Lung (tissue), 17 donors: ENCODE measurements at places on chromosomes 7 and 10. TPM values are rescaled to one million over a fixed set of nuclear protein-coding genes. Genes with fewer than 3 reads are reported as not detected.

The SYPL1 gene
- 114 TPM for total RNA-seq

The PILRA gene
- total RNA-seq = 40.9 TPM

The ITGB8 gene
- 29.7 TPM for total RNA-seq

- peaks cover 10% of the 10 kb centered on the region for H3K36me3 ChIP-seq
- no peak for DNase-seq
- H3K27me3 ChIP-seq = no peaks in the 10 kb centered on the region
- no peak overlapping the region for H3K27ac ChIP-seq
- no peak overlapping the region for H3K4me3 ChIP-seq
- peaks cover 3% of the 10 kb centered on the region for H3K4me1 ChIP-seq
These were observed 6.2 kb downstream of the SAR1A start for GRCh38 chr10:70164163-70164562.

DNA sequence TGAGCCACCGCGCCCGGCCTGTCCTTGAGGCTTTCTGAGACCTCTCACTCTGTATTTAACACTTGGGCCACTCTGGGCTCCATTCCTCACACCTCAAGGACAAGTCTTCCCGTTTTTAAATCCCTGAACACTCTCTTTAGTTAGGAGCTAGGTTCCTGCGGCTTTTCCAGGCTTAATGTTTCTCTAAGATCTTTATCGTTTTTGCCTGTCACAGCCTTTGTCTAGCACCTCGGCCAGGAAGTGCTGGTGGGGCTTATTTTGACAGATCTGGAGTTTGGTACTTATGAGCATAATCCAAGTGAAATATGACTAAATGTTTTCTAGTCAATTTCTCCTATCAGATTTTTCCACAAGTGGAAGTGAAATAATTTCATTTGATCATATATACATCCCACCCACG lies 186.6 kb downstream of the DPY19L1 start:
- no peak overlapping the region for H3K4me3 ChIP-seq
- H3K27me3 ChIP-seq = no peaks in the 10 kb centered on the region
- H3K27ac ChIP-seq = no peak overlapping the region
- no peak for DNase-seq
- peaks cover 15% of the 10 kb centered on the region for H3K4me1 ChIP-seq

DNA sequence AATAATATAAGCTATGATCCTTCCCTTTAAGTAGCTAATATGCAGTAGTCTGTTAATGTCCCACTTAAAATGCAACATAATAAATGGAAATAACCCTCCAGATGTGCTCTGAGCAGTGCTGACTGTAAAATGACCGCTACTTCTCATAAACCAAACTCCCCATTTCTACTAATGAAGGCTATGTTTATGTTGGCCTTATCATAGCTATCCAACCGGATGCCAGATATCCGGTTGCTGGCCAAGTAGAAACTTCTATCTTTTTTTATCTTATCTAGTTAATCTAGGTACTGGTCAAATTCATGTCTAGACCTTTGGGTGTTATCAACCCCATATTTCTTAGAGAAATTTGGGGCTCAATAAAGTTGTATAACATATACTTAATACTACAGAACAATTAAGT lies 56.6 kb downstream of the CHRM2 start:
- no peaks in the 10 kb centered on the region for H3K27me3 ChIP-seq
- H3K4me3 ChIP-seq = no peak overlapping the region
- H3K27ac ChIP-seq = no peak overlapping the region
- H3K36me3 ChIP-seq = no peaks in the 10 kb centered on the region

DNA sequence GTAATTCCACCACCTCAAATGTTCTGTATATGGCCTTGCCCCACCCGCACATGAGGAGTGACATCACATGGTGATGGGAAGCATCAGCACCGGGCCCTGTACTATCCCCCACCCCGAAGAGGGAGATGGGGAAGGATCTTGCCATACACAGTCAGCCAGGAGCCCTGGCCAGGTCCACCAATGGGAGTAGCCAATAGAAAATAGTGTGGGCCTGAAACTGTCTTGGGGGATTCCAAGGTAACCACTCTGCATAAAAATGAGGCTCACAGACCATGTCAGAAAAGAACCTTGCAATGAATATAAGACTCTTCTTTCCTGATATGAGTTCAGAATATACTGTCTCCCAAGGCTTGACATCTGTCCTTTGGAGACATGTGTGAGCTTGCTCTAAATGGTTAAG lies 51.1 kb downstream of the ADRB1 start:
- no peaks in the 10 kb centered on the region for H3K4me1 ChIP-seq
- no peaks in the 10 kb centered on the region for H3K27me3 ChIP-seq
- no peak overlapping the region for H3K4me3 ChIP-seq
- DNase-seq = no peak
- H3K27ac ChIP-seq = no peak overlapping the region
- no peaks in the 10 kb centered on the region for H3K36me3 ChIP-seq

DNA sequence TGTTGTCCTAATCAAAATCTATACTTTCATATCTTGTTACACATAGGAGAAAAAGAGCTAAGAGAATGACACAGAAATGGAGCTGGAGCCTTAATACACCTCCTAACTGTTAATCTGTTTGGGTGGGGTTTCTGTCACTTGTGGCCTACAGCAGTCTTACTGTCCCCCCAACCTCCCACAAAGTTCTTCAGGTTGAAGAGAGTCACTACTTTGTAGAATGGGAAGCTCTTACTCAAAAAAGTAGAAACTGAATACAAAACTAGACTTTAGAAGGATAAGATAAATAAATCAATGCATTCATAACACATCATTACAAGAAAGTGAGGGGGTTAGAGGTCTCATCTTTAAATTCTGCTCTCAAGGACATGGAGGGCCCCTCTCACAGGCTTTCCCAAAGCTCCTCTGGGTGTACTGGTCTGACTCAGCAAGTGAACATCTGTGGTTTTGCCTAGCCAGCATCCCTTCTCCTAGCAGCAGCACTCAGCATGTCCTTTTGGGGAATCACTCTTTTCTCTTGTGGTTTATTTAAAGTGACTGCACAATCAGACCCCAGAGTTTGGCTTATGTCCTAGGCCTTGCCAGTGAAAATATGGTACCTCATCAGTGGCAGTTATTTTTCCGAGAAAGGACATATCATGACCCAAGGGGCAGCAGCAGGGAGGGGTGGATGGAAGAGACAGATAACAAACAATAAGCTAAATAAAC lies 2.0 kb upstream of the BLVRA start:
- H3K27ac ChIP-seq = no peak overlapping the region
- H3K4me3 ChIP-seq = no peak overlapping the region
- H3K36me3 ChIP-seq = no peaks in the 10 kb centered on the region
